Activated T-helper 1 cell treated with anti-CD3 and anti-CD28 coated beads, Interleukin-12 subunit alpha, Interleukin-12 subunit beta, Interleukin-2, Interleukin-4 antibody, amounts not matched to agents 30 ng/mL and 10 ng/mL and 1 ng/mL, durations not matched to agents 14 hours and 24 hours and 36 hours (primary cell): ENCODE measurements at places on chromosomes 2 and 18. TPM values are rescaled to one million over a fixed set of nuclear protein-coding genes. Genes with fewer than 3 reads are reported as not detected.

DNA sequence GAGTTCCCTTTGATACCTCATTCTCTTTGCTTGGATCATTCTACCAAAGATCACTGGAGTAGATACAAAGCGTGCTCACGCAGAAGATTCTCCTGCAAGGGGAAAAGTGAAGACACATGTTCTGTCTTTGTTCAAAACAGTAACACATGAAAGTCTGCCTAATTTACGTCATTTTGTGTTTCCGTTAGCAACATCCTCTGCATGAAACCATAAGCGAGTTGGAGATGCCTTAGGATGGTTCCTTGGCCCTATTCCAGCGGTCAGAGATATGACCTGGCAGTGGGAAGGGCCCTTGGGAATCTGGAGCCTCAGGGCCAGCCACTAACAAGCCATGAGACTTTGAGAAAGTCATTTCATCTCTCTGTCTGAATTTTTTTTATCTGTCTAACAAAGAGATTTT lies 180.9 kb upstream of the TWIST2 start:
- no peak for DNase-seq
- peaks cover 14% of the 10 kb centered on the region for H3K4me1 ChIP-seq
- H3K36me3 ChIP-seq: peaks cover 1% of the 10 kb centered on the region
- no peak overlapping the region for H3K4me3 ChIP-seq
- no peak overlapping the region for H3K27ac ChIP-seq

- H3K36me3 ChIP-seq: no peaks in the 10 kb centered on the region
- no peak overlapping the region for H3K4me3 ChIP-seq
- no peak overlapping the region for H3K27ac ChIP-seq
- H3K27me3 ChIP-seq: peaks cover 5% of the 10 kb centered on the region
- no peak for DNase-seq
- peaks cover 14% of the 10 kb centered on the region for H3K4me1 ChIP-seq
Measured at GRCh38 chr2:60356346-60356745, 197.1 kb downstream of the BCL11A start.

DNA sequence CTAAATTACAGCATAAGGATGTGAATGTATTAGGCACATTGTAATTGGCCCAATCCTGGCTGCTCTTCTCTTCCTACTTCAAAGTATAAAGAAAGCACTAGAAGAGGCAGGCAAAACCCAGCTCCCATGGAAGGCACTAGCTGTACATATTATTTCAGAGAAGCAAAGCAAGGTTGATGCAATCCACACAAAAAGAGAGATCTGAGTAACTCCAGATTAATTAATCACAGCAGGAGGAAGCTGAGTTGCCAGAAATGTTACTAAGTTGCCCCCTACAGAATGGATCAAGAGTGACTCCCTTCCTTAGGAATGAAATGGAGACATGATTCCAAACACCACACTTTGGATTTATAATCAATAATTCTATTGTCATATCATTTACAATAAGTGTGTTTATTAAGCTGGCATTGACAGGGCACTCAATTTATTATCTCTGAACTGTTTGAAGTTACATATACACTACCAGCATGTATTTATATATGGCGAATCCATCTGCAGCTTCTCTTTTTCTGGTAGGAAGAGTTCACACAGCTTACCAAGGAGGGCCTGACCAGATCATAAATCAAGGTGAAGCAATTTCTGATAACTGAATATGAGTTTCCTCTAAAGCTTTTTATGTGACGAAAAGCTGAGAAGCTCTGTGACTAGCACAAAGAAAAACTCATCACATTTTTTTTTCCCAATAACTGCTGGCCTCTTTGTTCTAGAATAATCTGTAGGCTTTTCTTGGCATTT lies 393.1 kb upstream of the LYPD1 start:
- no peaks in the 10 kb centered on the region for H3K27me3 ChIP-seq
- DNase-seq: no peak
- no peak overlapping the region for H3K27ac ChIP-seq
- no peak overlapping the region for H3K4me3 ChIP-seq
- H3K36me3 ChIP-seq: no peaks in the 10 kb centered on the region

GRCh38 chr18:67875060-67875459 lies 358.5 kb upstream of the DSEL start:
- no peak for DNase-seq
- no peaks in the 10 kb centered on the region for H3K4me1 ChIP-seq

Gene CRIM1
- 15.3 and 17.6 TPM in 2 replicates for total RNA-seq

DNA sequence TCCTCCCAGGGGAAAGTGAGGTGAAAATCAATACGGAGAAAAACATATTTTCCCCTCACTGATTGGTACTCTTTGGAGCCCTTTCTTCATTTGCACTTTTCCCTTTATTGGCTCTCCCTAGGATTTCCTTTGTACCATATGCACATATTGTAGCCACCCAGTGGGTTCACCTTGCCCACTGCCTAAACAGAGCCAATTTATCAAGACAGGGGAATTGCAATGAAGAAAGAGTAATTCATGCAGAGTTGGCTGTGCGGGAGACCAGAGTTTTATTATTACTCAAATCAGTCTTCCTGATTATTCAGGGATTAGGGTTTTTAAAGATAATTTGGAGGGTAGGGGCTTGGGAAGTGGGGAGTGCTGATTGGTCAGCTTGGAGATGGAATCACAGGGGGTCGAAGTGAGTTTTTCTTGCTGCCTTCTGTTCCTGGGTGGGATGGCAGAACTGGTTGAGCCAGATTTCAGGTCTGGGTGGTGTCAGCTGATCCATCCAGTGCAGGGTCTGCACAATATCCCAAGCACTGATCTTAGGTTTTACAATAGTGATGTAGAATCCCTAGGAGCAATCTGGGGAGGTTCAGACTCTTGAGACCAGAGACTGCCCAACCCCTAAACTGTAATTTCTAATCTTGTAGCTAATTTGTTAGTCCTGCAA lies 15.1 kb upstream of the KCNE4 start:
- no peaks in the 10 kb centered on the region for H3K27me3 ChIP-seq
- H3K4me1 ChIP-seq: no peaks in the 10 kb centered on the region
- H3K4me3 ChIP-seq: no peak overlapping the region
- no peak overlapping the region for H3K27ac ChIP-seq
- H3K36me3 ChIP-seq: no peaks in the 10 kb centered on the region

Gene FZD7
- 1.2 and 1.5 TPM in 2 replicates for total RNA-seq

GRCh38 chr18:59264651-59265245 lies 8.5 kb downstream of the RAX start:
- peak overlapping the region; percentile 54 for H3K4me3 ChIP-seq
- peaks cover 11% of the 10 kb centered on the region for H3K4me1 ChIP-seq
- no peak overlapping the region for H3K27ac ChIP-seq
- H3K27me3 ChIP-seq: peaks cover 69% of the 10 kb centered on the region
- no peak for DNase-seq
- H3K36me3 ChIP-seq: no peaks in the 10 kb centered on the region

DNA sequence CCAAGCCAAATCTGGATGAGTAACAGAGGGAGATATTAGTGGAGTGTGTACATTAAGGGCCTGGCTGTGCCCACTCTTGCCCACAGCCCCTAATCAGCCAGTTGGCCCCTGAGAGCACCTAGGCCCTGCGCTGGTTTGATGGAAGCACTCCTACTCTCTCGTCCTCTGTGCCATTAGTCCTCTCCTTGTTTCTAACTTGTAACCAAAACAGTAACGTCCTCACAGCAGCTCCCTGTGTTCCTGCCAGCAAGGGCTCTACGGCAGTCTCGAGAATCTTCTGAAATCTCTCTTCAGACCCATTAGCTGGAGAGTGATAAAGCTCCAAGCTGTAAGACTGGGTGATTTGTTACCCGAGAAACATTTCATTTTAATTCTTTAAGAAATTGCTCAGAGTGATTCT lies 76.1 kb downstream of the LRRC30 start:
- no peaks in the 10 kb centered on the region for H3K36me3 ChIP-seq
- no peak for DNase-seq

- no peaks in the 10 kb centered on the region for H3K4me1 ChIP-seq
- no peaks in the 10 kb centered on the region for H3K36me3 ChIP-seq
- H3K4me3 ChIP-seq: no peak overlapping the region
- H3K27ac ChIP-seq: no peak overlapping the region
- peaks cover 5% of the 10 kb centered on the region for H3K27me3 ChIP-seq
- no peak for DNase-seq
Measured at GRCh38 chr2:227861011-227861410, 10.4 kb upstream of the DAW1 start.

DNA sequence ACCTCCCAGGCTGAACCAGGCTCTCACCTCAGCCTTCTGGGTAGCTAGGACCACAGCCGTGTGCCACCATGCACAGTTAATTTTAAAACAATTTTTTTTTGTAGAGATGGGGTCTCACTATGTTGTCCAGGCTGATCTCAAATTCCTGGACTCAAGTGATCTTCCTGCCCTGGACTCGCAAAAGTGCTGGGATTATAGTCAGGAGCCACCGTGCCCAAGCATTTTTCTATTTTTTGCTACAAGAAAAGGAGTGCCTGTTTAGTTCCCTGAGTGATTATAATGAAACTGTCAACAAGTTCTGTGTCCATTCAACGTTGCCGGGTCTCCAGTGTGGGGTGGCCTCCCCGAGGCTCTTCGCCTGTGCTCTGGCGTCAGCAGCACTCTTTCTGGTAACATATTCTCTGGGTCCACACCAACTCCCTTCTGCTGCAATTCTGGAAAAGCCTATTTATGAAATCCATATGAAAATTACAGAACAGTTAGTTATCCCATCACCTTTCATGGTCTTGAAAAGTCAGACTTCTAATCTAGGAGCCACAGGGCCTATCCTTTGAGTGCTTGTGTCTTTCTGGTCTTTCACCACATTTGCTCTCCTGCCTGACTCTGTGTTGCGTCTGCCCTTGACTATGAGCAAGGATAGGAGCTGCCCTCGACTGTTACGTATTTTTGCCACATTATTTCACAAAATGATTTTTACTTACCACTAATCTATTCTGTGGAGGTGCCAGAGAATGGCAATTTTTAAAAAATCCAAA lies 172.7 kb downstream of the SOCS6 start:
- no peak overlapping the region for H3K27ac ChIP-seq
- peaks cover 7% of the 10 kb centered on the region for H3K4me1 ChIP-seq
- no peak for DNase-seq
- no peak overlapping the region for H3K4me3 ChIP-seq

GRCh38 chr2:127058246-127058953 lies 48.6 kb downstream of the BIN1 start:
- H3K36me3 ChIP-seq: peaks cover 8% of the 10 kb centered on the region
- H3K27ac ChIP-seq: no peak overlapping the region
- H3K4me3 ChIP-seq: no peak overlapping the region
- no peak for DNase-seq

Gene ATF2
- total RNA-seq: 57.0 and 59.7 TPM in 2 replicates

Gene FABP1
- total RNA-seq: not detected in 2 replicates

Gene BCL2L11
- total RNA-seq: 335 and 347 TPM in 2 replicates

Gene LYPD6B
- total RNA-seq: not detected in 2 replicates

GRCh38 chr2:181778621-181779201 lies 98.4 kb upstream of the NEUROD1 start:
- H3K4me1 ChIP-seq: peaks cover 5% of the 10 kb centered on the region
- no peaks in the 10 kb centered on the region for H3K36me3 ChIP-seq
- peaks cover 3% of the 10 kb centered on the region for H3K27me3 ChIP-seq
- DNase-seq: no peak

DNA sequence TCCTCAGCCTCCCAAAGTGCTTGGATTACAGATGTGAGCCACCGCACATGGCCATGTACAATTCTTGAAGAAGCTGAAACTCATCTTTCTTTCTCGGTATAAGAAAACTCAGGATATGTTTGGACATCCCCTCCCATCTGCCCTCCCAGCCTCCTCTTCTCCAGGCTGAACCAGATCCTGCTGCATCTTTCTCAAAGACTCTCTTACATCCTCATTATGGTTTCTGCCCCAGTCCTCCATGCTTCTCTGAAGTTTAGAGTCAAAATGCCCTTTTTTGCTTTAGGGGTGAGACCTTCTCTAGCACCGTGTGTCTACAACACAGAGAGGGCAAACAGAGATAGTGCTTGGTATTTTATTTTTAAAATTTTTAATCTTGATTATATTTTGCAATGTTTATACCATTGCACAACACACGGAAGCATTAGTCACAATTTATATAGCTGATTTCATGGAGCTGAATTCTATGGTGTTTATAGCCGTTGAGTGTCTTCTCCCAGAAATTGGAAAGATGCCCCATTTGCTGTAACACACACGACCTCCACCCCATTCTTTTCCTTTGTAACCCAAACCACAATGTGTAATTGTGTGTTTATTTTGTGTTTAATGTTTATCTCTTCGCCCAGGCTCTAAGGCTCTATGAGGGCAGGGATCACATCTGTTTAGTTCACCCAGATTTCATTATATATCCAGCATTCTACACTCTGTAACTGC lies 206.0 kb upstream of the TNP1 start:
- H3K4me3 ChIP-seq: no peak overlapping the region
- no peaks in the 10 kb centered on the region for H3K27me3 ChIP-seq
- DNase-seq: no peak
- no peaks in the 10 kb centered on the region for H3K36me3 ChIP-seq
- no peaks in the 10 kb centered on the region for H3K4me1 ChIP-seq

DNA sequence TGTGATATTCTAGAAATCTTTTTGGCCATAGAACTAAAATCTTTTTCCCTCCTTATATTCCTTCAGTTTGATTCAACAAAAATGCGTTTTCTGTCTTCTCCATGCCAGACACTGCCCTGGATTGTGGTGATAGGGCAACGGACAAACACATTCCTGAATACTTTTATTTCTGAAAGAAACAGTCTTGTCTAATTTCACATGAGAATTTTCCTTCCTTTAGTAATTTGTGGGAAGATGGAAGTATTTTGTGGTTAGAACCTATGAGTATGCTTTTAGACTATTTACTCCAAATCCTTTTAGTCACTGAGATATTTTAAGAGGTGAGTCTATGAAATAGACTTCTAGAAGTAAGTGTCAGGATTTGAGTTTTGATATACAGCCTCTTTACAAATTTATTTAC lies 49.6 kb downstream of the COL5A2 start:
- no peaks in the 10 kb centered on the region for H3K4me1 ChIP-seq
- DNase-seq: no peak
- H3K27ac ChIP-seq: no peak overlapping the region
- no peak overlapping the region for H3K4me3 ChIP-seq

DNA sequence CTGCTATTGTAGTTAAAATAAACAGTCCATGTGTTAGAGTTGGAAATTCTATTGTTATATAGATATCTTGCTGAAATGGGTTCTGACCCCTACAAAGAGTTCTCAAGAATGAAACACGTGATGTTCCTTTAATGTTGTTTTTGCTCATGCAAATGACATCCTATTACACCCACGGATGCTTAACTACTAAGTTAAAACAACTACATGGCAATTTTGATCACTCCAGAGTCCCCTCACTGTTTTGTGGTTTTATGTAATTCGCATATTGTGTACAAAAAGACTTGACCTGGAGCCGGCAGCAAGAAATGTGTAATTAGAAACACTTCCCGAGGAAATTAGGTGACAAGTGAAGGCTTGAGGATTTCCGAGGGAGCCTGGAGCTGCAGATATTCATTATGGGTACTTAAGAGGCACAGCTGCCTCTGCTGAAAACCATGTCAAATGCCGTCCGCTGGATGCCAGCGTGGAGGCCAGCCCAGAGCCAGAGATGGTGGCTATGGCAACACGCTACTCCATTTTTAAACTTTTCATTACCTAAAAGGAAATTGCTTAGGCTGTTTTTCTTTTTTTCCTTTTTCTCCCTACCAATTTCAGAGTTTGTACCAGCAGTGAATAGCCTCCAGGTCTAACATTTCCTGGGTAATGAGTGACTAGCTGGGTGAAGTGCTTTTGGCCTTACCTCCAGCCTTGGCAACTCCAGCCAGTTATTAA lies 21.0 kb upstream of the CABLES1 start:
- no peak overlapping the region for H3K4me3 ChIP-seq
- H3K27ac ChIP-seq: no peak overlapping the region
- DNase-seq: no peak
- peaks cover 6% of the 10 kb centered on the region for H3K4me1 ChIP-seq
